Uterus (tissue), 4 donors: ENCODE measurements at places on chromosomes 6 and 20. TPM values are rescaled to one million over a fixed set of nuclear protein-coding genes. Genes with fewer than 3 reads are reported as not detected.

The FAM209B gene
- total RNA-seq = not detected

The VSTM2L gene
- total RNA-seq = 0.51 TPM

The IMPG1 gene
- 0.14 TPM for total RNA-seq

The C20orf202 gene
- not detected for total RNA-seq
